Fibroblast of lung (primary cell): ENCODE measurements at places on chromosomes 5 and 9.

GRCh38 chr9:76257311-76257710, 136.9 kb downstream of the RFK start:
- no peak for DNase-seq

GRCh38 chr9:70403618-70404025, 10.8 kb downstream of the KLF9 start:
- DNase-seq = peak; percentile 76

- no peak for DNase-seq
Observed at GRCh38 chr5:88452820-88453219, 184.2 kb upstream of the TMEM161B start.

DNA sequence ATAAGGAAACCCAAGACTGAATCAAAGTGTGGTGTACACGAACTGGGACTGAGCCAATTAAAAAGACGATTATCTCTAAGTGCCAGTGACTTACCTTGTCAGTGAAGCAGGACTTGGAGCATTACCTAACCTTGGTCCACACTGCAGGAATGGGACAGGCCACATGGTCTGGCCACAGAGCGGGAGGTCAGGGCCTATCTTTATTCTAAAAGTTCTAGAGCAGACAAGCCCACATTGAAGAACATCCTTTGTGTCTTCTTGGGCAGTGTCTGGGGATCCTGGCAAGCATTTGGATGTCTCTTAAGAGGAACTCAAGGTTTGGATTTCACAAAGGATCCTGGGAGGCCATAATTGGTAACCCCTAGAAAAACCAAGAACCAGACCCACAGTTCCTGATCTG, 16.5 kb downstream of the SPRY4 start:
- no peak for DNase-seq

DNA sequence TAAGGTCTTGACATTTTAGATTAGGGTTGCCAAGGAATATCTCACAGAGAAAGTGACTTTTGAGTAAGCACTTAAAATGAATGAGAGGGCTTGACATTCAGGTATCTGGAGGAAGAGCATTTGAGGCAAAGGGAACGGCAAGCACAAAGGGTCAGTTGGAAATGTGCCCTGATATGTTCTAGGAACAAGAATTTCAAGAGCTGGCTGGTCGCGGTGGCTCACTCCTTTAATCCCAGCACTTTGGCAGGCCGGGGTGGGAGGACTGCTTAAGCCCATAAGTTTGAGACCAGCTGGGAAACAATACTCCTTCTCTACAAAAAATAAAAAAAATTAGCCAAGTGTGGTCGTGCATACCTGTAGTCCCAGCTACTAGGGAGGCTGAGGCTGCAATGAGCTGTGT, 16.5 kb downstream of the KIAA1958 start:
- no peak for DNase-seq

- DNase-seq = no peak
Observed at GRCh38 chr9:6917162-6917561, 159.4 kb downstream of the KDM4C start.

- DNase-seq = peak; percentile 75
Observed at GRCh38 chr9:128553728-128554127, 1.3 kb downstream of the SPTAN1 start.

DNA sequence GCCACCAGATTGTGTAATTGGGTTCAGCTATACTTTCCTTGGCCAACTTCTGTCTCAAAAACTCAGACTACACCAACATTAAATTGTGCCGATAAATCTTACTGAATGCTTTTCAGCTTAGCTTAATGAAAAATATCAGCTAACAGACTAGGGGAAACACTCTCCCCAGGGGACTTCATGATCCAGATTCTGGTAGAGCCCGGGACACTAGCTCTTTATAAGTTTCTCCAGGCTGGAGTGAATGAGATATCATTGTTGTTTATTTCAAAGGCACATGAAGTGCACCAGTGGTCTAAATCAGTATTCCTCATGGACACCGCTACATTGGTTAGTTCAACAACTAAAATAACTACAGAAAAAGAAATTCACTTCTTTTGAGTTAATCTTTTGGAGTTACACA, 10.5 kb upstream of the LHFPL2 start:
- DNase-seq = no peak

DNA sequence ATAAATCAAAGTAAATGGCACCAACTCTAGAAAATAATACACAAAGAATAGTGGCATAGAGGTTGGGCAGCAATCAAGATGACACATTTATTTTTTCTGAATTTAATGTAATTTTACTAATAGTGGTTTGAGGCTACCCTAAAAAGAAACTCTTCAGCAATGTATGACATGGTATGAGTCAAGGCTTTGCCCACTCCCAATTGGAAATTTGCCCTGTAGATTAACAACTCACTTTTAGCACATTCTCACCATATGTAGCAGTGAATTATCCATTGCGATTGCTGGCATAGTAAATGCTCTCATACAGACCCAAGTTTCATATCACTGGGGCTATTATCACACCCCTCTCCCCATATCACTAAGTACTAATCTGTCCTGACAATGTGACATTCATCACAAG, 832.1 kb upstream of the ZNF608 start:
- DNase-seq = peak; percentile 63

- DNase-seq = peak; percentile 83
Observed at GRCh38 chr5:149421834-149422233, 42.7 kb upstream of the IL17B start.

DNA sequence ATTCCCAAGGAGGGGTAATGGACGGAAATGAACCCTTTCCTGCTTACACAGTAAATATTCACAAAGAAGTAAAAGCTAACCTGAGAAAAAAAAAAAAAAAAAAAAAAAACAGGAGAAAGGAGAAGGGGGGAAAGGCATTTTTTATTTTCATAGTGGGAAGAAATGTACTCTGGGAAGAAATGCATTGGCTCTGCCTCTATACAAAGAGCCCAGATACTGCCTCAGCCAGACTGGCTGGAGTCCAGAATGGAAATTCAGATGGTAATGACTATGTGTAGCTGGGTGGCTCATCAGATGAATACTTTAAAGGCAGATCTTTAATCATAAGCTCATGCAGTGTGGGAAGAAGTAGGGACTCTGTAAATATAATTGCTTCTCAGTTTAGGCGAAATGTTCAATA, 124.9 kb upstream of the ZNF608 start:
- no peak for DNase-seq

- DNase-seq = peak; percentile 35
Observed at GRCh38 chr5:93208141-93208751, 372.8 kb downstream of the NR2F1-AS1 start.

DNA sequence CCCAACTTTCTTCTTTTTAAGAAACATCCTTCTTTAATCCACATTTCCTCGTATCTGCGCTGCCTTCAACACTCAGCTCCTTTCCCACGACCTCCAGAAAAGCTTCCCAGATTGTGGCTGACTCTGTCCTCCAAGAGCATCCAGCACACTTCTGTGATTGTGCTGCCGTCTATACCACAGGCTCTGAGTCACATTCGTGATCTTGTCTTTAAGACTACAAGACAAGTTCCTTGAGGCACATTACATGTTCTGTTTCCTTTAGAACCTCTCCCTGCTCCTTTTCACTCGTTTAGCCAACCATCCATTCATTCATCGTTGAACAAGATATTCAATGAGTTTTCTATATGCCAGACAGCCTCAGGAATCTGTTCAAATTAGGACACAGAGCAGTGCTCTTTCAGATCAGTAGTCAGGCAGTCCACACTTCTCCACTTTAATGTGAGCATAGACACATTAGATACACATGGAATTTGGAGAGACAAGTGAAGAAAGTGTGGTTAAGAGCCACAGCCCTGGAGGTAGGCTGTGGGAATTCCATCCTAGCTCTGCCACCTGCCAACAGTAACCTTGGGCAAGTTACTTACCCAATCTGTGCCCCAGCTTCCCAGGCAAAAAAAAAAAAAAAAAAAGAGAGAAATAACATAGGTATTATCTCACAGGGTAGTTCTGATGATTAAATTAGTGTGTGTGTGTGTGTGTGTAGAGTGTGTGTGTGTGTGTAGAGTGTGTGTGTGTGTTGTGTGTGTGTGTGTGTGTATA, 18.9 kb downstream of the WHRN start:
- DNase-seq = no peak

DNA sequence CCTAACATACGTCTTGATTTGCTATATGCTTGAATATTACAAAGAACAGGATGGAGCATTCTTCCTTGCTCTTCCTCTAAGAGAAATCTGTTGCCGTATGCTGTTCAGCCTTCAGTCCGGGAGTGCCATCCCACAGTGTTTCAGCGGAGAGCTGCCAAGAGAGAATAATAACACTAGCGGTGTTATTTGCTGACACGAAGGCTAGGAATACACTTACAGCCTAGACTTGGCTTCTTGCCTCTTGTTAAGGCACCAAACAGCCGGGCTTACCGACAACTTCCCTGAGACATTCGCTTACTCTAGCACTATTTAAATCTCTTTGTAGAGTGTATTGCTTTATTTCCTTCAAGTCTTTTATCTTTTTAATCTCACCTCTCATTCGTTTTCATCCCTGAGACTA, 31.4 kb downstream of the KCTD16 start:
- no peak for DNase-seq

DNA sequence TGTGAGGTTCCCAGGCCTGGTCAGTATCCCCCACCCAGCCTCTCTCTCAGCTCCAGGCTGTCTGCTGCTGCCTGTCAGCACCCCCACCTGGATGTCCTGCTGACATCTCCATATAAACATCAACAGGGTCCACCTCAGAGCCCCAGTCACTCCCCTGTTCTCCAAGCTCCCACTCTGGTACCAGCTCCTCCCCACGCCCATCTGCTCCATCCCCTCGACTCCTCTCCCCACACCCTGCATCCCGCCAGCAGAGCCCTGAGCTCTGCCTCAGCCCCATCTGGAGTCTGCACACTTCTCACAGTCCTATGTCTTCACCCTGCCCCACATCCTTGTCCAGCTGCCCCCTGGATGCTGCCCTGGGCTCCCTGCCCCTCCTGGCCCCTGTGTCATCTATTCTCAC, 67.7 kb upstream of the LRRTM2 start:
- no peak for DNase-seq

DNA sequence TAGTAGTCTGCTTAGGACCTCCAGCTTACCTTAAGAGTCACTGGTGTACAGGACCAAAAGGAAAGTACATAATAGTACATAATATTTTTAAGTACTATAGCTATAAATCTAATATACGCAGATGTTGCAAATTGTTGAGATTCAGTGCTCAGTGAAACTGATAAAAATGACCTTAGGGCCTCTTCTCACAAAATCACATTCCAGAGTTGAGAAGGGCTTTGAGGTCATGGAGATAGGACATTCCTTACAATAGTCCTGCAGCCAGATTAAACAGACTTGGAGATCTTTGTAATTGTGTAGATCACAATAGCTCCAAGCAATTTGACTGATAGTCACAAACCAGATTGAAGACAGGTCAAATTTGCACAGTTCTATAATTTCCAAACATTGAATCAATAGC, 37.7 kb upstream of the PCSK1 start:
- no peak for DNase-seq

GRCh38 chr9:5466005-5466404, 15.7 kb downstream of the CD274 start:
- no peak for DNase-seq

DNA sequence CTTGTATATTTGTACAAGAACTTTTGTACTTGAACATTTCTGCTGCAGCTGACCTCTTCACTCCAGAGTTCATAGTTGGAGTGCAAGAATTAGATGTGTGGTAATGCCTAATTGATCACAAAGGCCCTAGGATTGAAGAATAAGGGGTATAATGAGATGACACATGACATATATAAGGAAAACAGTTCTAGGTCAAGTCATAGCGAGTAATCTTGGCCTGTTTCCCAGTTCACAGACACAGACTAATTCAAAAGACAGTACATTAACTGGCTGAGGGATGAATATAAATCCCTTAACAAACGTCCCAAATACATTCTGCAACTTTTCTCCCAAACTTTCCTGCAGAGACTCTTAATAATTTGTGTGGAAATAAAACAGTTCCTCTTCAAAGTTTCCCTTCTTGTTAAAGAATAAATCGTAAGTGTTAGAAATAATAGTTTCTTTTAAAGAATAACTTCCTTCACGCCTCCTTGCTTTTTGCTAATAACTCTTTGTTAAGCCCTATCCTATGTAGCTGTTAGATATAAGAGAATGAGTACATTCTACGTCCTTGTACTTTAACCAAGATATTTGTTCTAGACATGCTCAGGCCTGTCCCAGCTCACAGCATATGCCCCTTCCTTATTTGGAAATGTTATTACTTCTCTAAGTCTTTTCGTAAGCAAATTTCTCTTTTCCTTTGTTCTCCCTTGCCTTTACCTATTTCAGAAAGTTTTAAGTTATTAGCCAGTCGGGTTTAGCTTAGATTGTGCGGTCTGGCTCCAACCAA, 556.4 kb upstream of the CTNND2 start:
- no peak for DNase-seq

DNA sequence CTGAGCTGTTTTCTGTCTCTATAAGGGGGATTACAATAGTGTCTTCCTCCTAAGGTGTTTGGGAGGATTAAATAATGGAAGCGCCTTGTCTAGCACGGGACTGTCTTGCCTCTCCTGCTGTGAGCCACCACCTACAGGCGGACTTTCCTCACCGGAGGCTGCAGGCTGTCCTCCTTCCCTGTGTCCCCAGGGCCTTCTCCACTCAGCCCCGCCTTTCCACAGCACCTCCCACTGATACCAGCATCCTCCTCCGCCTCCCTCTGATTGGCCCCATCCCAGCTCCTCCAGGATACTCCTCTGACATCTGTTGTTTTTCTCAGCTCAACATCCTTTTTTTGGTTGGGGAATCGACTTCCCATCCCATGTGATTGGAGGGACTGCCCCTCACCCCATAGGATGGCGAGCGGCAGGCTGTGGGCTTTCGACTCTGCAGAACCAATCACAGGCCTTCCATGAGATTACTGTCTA, 851 bp upstream of the ZDHHC12 start:
- peak; percentile 78 for DNase-seq

DNA sequence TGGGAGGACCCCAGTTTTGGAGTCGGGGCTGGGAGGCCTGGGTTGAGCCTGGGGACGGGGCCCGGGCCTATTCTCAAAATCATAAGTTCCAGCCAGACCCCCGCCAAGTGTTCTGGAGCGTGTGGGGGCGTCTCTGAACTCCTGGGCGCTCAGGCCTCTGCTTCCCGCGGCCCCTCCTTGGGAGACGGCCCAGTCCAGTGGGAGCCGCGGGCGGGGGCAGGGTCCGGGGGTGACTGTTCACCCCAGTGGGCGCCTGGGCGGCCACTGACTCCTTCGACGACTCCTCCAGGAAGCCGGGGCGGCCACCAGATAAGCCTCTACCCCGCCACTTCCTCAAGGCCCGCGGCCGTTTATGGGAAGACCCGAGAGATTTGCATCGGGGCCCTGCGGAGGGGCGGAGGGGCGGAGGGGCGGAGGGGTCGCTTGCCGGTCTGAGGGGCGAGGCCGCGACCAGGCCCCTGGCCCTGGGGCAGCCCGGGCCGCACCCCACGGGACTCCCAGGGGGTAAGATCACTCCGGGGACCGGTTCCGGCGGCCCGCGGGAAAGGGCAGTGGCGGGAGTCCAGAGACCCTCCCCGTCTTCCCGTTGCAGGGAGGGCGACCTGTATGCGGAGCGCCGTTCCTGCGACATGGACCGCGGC, 655 bp downstream of the TOR4A start:
- peak; percentile 36 for DNase-seq

GRCh38 chr9:88044200-88044599, 69.9 kb upstream of the CDK20 start:
- no peak for DNase-seq

GRCh38 chr5:87836696-87837095, 424.0 kb upstream of the CCNH start:
- no peak for DNase-seq

GRCh38 chr9:109238655-109239054, 71.6 kb upstream of the FRRS1L start:
- DNase-seq = peak; percentile 55
